ENCODE measurements at places on chromosomes 2 and 18.

- DNase-seq: peak; percentile 21
Measured at GRCh38 chr2:109173311-109174171, 44.5 kb downstream of the SH3RF3 start.

DNA sequence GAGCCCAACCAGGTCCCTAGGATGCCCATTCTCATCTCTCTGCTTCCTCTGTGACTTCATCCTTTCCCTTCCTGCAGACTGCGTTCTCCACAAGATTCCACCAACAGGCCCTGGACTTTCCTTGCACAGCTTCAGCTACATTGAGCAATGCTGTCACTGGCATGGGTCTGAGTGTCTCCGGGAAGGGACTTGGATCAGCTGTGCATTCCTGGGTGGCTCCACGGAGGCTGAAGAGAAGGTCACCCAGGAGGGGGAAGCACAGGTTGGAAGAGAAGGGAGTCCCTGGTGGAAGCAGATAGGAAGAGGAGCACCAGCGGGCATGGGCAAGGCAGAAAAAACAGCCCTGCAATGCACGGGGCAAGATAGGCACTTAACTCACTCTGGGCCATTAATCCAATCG is 140.5 kb downstream of the UXS1 start:
- no peak for DNase-seq

DNA sequence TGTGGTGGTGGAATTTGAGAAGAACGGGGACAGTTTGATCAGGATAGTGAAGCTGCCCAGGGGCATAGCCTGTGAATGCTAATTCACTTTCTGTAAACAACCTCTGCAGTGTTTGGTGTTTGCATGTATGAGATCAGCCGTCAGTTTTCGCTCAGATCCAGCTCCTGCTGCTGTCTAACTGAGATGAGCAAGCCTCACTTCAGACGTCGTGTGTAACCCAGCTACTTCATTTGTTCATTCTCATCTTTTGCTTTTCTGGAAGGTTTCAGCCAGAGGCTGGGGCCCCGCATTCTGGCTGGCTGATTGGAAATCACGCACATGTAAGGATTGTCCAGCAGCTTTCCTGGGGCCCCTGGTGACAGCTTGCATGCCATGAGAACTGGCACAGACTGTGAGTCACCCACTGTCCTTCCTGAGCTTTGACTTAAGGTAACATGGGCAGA is 48.9 kb downstream of the LDLRAD4 start:
- DNase-seq: no peak

DNA sequence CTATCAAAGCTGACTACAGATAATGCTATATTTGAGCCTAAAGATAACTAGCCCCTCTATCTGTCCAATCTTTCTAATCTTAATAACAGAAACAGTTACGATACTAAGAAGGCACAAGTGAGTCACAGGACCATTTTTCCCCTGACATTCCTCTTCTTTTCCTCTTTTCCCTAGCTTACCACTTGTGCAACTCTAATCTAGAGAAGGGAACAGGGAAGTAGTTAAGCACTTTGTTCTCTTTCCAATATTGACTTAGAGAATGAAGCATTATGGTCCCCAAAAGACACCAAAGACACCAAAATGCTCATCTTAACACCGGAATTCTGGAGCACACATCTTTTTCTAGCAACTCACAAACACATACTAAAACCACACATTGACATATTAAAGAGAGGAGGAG is 1.8 kb downstream of the PDE11A start:
- no peak for DNase-seq

GRCh38 chr2:183840061-183840584 is 715.9 kb downstream of the NUP35 start:
- no peak for DNase-seq

DNA sequence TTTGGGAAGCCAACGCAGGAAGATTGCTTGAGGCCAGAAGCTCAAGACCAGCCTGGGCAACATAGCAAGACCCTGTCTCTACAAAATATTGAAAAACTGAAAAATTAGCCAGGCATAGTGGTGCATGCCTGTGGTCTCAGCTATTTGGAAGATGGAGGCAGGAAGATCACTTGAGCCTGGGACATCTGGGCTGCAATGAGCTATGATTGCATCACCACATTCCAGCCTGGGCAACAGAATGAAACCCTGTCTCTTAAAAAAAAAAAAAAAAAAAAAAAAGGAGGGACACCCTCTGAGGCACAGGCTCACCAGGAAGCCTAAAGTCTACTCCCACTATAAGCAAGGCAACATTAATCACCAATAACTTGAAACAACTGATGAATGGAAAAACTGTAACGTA is 151.1 kb downstream of the CCDC148 start:
- DNase-seq: no peak

DNA sequence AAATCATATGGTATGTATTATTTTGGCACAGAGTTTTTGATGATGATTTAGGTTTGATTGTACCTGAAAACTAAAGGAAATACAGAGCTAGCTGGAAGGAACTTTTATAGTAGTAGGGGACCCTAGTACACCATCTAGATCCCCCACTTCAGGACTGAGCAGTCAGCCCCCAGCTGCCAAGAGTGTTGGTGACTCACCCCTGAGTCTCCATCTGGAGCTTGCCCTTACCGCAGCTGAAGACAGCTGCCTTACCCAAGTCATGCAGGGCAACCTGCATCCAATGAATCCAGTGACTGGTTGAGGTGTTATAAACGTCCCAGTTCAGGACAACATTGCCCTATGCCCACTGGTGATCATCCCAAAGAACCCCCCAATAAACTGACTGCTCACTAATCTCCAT is 15.3 kb downstream of the PMS1 start:
- DNase-seq: no peak

- peak; percentile 87 for DNase-seq
Measured at GRCh38 chr18:32298171-32298667, 108.4 kb downstream of the MEP1B start.

- no peak for DNase-seq
Measured at GRCh38 chr2:128682266-128682665, 363.6 kb upstream of the HS6ST1 start.

GRCh38 chr2:196242131-196242620 is 70.8 kb upstream of the STK17B start:
- DNase-seq: no peak

DNA sequence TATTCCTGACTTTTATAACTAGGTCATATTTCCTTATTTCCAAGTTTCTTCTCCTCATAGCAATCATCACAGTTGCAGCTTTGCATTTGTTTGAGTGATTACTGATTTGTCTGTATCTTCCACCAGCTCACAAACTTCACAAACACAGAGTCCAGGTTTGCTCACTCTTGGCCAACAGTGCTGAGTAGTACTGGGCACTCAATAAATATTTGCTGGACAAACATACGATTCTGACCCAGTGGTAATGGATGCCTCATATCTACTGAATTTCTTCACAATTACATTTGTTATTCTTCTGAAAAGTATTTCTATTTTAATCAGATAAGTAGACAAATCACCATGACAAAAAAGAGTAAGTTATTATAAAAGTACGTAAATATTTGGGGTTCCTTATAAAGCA is 516.3 kb downstream of the TDRD15 start:
- DNase-seq: no peak

- peak; percentile 3 for DNase-seq
Measured at GRCh38 chr2:177074099-177074710, 138.4 kb upstream of the HNRNPA3 start.

DNA sequence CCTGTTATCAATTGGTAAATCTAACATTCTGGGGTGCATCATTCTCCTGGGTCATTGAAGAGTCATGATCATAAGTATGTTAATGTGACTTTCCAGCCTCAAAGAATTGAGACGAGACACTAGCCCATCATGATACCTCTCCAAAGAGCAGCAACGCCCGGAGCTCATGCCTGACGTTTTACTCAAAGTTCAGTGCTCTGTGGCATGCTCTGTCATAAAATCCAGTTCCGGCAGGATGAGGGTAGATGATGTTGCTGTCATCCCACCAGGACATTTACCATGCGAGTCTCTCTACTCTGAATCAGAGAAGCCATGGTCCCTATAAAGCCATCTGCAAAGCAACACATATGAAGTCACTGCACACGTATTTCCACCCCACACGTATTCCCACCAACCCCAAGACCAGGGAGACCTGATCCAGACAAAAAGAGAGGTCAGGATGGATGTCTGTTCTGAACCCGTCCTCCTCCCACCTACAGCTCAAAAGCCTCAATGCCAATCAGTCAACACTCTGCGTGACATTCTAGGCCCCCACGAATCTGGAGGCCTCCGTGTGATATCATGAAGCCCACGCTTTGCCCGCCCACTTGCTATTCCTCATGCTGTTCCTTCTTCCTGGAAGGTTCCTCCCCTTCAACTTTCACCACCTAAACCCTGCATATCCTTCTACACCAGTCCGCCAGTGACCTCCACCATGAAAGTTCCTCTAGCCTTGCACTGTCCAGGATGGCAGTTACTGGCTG is 85.8 kb downstream of the DNMT3A start:
- no peak for DNase-seq

DNA sequence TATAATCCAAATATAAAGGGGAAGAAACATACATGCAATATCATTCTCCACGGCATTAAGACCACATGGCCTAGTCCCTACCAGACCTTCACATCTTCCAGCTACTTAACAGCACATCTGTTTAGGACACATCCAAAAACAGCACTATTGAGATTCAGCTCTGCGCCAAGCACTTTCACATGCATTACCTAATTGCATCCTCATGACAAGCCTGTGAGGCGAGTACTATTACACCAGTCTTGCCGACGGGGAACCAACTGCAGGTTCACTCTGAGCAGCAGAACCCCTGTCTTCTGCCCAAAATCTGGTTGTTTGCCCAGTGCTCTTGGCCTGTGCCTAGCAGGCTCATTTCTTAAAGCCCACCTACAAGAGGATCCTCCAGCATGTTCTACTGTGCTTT is 66.7 kb downstream of the AAK1 start:
- DNase-seq: no peak

DNA sequence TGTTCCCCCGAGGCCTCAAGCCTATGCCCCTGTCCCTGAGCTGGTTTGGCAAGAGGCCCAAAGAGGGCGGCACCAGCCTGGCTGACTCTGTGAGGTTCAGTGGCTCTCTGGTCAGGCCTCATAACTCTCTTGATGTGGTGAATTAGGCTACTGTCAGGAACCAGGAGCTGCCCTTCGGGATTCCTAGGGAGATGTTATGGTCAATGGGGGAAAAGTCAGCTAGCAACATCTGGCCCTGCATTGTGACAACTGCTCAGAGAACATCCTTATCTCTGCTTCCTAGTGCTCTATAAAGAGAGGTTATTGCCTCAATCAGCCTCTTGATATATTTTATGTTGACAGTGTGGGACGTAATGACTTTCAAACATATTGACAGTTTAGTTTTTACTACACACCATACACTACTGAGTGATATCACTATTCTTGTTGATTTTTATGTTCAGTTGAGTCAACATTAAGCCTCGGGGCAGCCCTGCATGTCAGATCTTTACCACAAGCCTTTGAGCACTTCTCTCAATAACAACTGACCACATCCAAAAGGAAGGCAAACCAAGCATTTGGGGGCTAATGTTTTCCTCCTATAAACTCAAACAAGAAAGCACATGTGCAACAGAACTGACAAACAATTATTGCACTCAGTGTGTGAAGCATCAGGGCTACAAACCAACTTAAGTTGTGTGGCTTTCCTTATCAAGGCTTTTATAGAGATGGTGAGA is 448.3 kb upstream of the SLC14A2 start:
- DNase-seq: no peak

- no peak for DNase-seq
Measured at GRCh38 chr2:181998891-181999654, 13.4 kb downstream of the PPP1R1C start.

DNA sequence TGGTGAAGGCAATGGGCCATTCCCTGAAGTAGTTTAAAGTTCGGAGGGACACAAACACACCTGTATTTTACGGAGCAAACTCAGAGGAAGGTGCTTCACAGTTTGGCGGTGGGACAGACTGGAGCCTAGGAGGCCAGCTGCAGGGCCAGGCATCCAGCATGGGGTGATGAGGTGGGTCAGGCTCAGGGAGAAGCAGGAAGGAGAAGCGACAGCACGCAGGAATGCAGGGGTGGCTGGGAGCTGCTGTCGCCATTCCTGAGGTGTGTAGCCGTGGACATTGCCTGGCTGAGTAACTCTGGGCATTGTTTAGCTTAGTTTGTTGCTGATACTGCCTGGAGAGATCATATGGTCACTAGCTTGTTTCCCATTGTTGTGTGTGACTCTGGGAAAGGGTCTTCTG is 35.8 kb upstream of the METTL21A start:
- no peak for DNase-seq

- DNase-seq: no peak
Measured at GRCh38 chr2:212911011-212911410, 240.4 kb downstream of the IKZF2 start.

GRCh38 chr18:24928301-24928878 is 423.6 kb downstream of the ZNF521 start:
- no peak for DNase-seq

DNA sequence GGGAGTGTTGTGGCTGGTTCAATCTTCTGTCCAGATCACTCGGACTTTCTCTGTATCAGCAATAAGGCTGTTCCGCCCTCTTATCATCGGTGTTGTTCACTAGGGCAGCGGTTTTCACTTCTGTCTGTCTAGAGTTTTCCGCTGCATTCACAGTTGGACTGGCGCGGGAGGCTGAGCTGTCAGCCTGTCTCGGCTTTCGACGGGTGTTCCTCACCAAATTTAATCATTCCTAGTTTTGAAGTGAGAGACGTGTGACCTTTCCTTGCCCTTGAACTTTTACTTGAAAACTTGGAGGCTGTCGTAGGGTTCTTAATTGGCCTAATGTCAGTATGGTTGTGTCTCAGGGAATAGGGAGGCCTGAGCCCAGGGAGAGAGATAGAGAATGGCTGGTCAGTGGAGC is 108.3 kb downstream of the NFATC1 start:
- no peak for DNase-seq

GRCh38 chr2:171792886-171793580 is 101.0 kb downstream of the SLC25A12 start:
- DNase-seq: no peak

DNA sequence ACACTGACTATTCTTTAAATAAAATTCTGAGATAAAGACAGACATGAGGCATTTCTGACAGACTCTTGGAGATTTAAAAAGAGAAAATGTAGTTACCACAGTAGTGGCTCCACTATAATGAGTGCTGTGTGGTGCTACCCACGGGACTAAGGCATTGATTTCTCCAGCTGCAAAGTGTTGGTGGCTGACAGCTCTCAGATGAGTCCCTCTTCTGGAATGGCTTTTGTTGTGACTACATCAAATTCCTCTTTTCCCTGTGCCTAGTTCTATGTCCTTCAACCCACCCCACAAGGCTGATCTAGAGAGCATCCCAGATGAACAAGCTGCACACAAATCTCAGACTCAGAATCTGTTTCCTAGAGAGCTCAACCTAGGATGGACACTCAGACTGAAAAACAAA is 884.8 kb upstream of the ZEB2 start:
- no peak for DNase-seq

GRCh38 chr2:104793966-104794365 is 59.9 kb upstream of the POU3F3 start:
- no peak for DNase-seq

DNA sequence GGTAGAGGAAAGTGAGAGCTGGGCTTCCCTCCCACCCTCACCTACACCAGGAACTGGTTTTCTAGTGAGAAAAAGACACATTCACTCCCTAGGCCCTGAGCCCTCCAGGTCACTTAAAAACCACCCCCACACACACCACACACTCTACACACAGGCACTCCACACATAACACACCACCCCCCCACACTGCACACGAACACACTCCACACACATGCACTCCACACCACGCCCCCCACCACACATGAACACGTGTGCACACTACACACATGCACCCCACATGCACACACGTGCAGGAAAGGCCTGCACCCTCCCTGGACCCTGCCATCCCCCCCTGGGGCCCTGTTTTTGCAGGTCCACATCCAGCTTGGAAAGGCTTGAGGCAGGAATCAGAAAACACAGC is 67.6 kb downstream of the RALBP1 start:
- DNase-seq: no peak

- DNase-seq: peak; percentile 78
Measured at GRCh38 chr2:150485114-150485870, 2.2 kb downstream of the RND3 start.

All from A673 (cell line).